ENCODE measurements at places on chromosomes 1 and 21.

GRCh38 chr1:181100015-181100905 lies 11.8 kb downstream of the IER5 start:
- DNase-seq: no peak

DNA sequence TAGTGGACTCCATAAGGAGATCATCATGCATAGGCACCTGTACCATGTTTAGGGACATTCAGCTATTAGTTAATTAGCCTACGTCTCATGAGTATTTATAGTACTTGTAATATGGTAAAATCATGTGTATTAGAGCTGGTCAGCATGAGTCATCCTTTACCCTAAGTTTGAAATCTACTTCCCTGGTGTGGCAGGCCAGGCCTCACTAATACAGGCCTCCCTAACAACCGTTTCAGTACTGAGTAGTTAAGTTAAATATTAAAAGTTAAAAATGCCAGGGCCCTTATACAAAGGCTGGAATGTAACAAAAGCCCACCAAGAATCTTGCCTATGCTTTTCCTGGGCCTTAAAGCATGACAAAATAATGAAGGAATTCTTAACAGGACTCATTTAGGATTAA lies 356.3 kb upstream of the DPYD start:
- no peak for DNase-seq

GRCh38 chr21:34055615-34056014 lies 17.8 kb upstream of the MRPS6 start:
- DNase-seq: no peak

DNA sequence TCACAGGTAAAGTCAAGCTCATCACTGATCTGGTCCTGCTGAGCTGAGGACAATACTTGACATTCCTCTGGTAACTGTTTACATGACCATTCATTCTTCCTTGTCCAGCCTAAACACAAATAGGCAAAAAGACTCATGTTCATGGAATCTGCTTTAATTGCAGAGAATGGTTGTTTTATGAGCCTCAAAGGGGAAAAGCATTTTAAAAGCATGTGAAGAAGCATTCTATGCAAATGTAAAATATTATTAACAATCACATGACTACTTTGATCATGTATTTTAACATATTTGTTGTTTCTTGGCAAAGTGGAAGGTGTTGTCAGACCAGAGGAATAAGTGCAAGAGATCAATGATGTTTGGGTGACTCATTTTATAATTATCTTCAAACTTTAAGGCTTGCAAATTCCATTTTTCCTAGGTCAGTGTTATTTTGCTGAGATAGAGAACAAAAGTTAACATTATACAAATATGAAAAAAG lies 133.7 kb downstream of the RUNX1 start:
- DNase-seq: no peak

GRCh38 chr1:110339407-110340206 lies 430 bp downstream of the RBM15 start:
- DNase-seq: no peak

- DNase-seq: no peak
Observed at GRCh38 chr1:174777262-174777661, 222.5 kb upstream of the CACYBP start.

DNA sequence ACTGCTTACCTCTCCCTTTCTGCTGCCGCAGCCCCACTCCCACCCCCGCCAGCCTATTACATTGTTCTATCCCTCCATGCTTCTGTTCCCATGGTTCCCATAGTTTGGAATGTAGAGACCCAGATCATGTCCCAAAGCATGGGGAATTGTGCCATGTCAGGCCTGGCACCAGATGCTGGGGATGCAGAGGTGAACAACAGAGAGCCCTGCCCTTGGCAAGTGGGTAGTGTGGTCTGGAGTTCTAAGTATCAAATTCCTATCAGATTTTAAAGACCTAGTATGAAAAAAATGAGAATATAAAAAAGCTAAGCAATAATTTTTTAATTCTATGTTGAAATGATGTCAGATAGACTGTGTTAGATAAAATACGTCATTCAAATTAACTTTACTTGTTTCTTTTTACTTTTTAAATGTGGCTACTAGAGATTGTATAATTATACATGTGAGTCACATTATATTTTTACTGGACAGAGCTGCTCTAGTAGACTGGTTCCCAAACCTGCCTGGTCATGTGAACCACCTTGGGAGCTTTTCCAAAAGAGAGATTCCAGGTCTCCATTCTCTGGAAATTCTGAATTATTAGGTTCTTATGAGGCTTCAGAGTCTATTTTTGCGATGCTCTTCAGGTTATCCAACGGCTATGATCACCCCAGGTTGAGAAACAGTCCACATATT lies 113.0 kb upstream of the DAB1 start:
- DNase-seq: no peak

DNA sequence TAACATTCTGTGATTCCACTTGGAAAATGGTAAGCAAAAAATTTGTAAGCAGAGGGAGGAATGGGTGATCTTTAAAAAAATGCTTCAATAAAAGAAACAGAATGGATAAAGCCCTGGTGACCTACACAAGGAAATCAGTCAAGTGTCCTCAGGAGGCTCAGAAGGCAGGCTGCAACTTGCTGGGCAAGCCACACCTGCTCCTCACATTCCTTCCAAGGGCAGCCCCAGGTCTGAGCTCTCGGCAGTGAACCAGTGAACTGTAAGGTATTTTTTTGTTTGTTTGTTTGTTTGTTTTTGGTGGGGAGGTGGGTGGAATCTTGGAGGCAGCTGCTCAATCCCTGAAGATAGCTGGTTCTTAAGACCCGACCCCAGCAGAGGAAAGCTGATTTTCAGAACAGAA lies 4.4 kb downstream of the TACSTD2 start:
- no peak for DNase-seq

- DNase-seq: no peak
Observed at GRCh38 chr1:225485226-225485625, 57.4 kb upstream of the LBR start.

- DNase-seq: no peak
Observed at GRCh38 chr21:33619726-33620125, 21.8 kb downstream of the CRYZL1 start.

- no peak for DNase-seq
Observed at GRCh38 chr1:32398401-32398800, 4.2 kb upstream of the BSDC1 start.

- DNase-seq: no peak
Observed at GRCh38 chr1:50252196-50252595, 143.5 kb downstream of the ELAVL4 start.

- no peak for DNase-seq
Observed at GRCh38 chr1:43381612-43382011, 8.0 kb downstream of the MED8 start.

DNA sequence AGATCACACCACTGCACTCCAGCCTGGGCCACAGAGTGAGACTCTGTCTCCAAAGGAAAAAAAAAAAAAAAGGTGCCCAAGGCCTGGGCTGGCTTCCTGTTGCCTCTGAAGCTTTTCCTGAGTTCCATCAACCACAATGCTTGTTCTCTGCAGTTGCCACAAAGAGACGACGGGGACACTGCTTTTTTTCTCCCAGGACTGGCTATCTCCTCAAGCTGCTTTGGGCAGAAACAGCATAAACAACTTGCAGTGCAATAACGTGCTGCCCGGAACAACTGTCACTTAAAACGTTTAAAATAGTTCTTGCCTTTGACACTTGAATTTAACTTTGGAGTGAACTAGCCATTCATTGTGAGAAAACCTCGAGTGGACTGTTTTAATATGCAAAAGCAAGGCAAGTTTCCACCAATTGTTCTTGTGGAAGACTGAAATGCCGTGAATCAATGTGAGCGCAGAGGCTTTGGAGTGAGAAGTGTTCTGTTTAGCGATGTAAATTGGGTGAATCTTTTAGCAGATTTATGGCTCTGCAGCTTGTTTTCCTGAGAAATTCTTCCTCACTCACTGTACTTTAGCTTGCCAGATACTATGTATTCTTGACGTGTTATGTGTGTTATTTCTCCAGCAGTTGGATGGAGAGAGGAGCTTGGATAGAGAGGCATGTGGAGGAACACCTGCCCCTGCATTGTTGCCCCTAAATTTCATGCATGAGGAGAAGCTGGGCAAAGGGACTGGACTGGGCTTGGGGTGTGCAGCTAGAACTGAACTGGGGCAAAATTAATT lies 188.1 kb upstream of the KIAA0040 start:
- no peak for DNase-seq
